Smooth muscle cell of trachea (primary cell): ENCODE measurements at places on chromosomes 12 and 14. TPM values are rescaled to one million over a fixed set of nuclear protein-coding genes. Genes with fewer than 3 reads are reported as not detected.

The DBX2 gene
- total RNA-seq, result not detected in 2 replicates

The CDK2 gene
- total RNA-seq, result 13.4 and 21.1 TPM in 2 replicates

The NUMB gene
- 29.8 and 36.7 TPM in 2 replicates for total RNA-seq

The CCDC177 gene
- under 0.01 TPM in 2 replicates for total RNA-seq

The LRP1-AS gene
- not detected in 2 replicates for total RNA-seq

The PLEK2 gene
- total RNA-seq, result 3.0 and 6.7 TPM in 2 replicates

The CFAP251 gene
- 1.6 and 4.8 TPM in 2 replicates for total RNA-seq

The RD3L gene
- not detected in 2 replicates for total RNA-seq

The TTC9 gene
- total RNA-seq, result 0.15 and 0.17 TPM in 2 replicates

The DIABLO gene
- 79.4 and 83.3 TPM in 2 replicates for total RNA-seq

The CD69 gene
- not detected in 2 replicates for total RNA-seq

The BIN2 gene
- total RNA-seq, result not detected in 2 replicates

The CLEC14A gene
- total RNA-seq, result 2.2 and 15.9 TPM in 2 replicates

The TAS2R7 gene
- not detected in 2 replicates for total RNA-seq

The TAC3 gene
- 0.33 TPM in 1 of 2 replicates, not detected in the other for total RNA-seq

The TEX52 gene
- not detected in 2 replicates for total RNA-seq

The RABGGTA gene
- total RNA-seq, result 23.3 and 31.6 TPM in 2 replicates

The P2RX2 gene
- total RNA-seq, result not detected in 2 replicates

The TOMM20L gene
- not detected in 2 replicates for total RNA-seq

The TCHP gene
- 10.1 and 14.1 TPM in 2 replicates for total RNA-seq

The KLHDC1 gene
- total RNA-seq, result 4.8 TPM in 2 replicates

The NPFF gene
- not detected in 2 replicates for total RNA-seq

The PRICKLE1 gene
- 3.6 and 8.1 TPM in 2 replicates for total RNA-seq

The NAV3 gene
- 41.2 and 48.0 TPM in 2 replicates for total RNA-seq

The PTPRO gene
- 1.2 and 2.3 TPM in 2 replicates for total RNA-seq

The GLT8D2 gene
- 48.5 and 66.3 TPM in 2 replicates for total RNA-seq
